ENCODE measurements at places on chromosomes 4 and X.

GRCh38 chr4:4986841-4987240 lies 32.4 kb downstream of the CYTL1 start:
- no peak for DNase-seq

- no peak for DNase-seq
These were observed 4.9 kb upstream of the WDFY3 start for GRCh38 chr4:84971319-84971932.

- DNase-seq, result no peak
These were observed 390.0 kb upstream of the GALNT7 start for GRCh38 chr4:172778583-172778982.

- DNase-seq, result no peak
These were observed 1386.6 kb downstream of the PCDH7 start for GRCh38 chr4:32106767-32107166.

- DNase-seq, result no peak
These were observed 14.4 kb upstream of the MAN2B2 start for GRCh38 chr4:6560416-6561172.

DNA sequence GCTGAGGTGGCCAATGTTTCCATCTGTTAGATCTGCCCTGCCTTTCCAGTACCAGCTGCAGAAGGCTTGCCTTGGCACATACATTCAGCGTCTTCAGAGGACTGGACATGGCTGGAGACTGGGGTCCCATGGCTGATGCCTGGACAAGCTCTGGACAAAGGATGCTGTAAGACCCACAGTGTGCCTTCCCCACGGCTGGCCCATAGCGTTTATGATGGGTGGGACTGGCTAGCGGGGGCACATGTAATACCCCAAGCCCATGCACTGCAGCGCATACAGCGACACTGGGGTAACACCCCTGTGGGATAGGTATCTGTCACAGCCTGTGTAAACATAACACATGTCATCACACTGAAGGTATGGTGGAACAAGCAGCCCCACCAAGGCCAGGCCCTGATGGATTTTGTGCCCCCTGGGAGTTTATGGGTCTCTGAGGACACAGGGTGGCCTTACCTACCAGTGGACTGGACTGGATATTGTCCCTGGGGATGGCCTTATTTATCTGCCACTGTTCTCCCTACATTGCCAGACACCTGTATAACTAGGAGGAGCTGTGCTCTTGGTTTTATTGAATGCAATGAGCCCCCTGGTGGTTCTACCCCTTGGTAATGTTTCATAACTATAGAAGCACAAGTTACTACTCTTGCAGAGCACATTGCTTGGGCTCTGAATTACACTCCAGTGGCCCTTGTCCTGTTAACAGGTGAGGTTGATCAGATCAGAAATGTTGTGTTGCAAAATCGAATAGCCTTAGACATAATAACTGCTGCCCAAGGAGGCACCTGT lies 34.3 kb upstream of the TACR3 start:
- DNase-seq, result no peak

DNA sequence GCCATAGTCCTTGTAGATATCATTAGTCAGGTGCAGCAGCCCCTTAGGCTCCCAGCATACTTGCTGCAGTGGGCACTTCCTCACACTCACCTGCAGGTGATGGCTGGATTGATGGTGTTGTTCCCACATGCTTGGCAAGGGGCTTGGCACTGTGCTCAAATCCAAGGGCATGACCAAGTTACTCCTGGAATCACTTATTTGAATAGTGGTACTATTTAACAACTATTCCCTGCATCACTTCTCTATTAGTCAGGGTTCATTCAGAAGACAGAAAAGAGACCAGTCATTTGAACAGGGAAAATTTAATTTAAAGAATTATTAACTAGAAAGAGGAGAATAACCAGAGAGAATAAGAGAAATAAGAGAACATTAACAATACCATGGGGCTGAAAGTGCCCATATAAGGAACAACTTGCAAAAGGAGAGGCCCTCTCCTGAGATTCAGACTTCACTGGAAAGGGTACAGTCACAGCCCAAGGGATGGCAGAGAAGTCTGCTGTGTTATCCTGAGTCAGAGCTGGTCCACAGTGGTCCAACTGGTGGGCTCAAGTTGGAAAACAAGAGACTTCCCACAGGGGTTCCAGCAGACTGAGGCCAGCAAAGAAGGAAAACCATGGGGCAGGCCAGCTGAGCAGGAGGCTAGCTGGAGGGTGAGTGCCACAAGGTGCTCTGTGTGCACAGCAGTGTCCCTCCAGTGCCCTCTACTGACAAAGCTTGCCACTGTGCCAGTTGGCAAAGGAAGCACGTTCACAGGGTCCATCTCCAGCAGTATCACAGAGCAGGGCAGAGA lies 9.8 kb downstream of the SPP1 start:
- no peak for DNase-seq

GRCh38 chr4:177105536-177105935 lies 204.1 kb upstream of the NEIL3 start:
- DNase-seq, result no peak

DNA sequence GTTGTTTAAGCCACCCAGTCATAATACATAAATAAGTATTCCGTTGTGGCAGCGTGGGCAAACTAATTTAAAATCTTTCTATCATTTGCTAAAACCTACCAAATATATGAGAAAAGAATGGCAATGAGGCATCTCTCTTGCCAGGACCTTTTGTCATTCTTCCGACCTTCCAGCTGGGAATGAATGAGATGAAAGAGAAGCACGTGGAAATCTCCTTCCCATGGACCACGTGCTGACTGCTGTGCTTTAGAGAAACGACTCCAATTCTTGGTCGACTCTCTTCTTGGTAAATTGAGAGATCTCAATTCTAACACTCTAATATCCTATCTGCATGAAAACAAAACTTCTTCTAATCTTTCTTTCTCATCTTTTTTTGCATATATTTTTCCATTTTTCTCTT lies 116.5 kb downstream of the COL25A1 start:
- no peak for DNase-seq

GRCh38 chr4:143641361-143641760 lies 59.1 kb downstream of the FREM3 start:
- DNase-seq, result no peak

DNA sequence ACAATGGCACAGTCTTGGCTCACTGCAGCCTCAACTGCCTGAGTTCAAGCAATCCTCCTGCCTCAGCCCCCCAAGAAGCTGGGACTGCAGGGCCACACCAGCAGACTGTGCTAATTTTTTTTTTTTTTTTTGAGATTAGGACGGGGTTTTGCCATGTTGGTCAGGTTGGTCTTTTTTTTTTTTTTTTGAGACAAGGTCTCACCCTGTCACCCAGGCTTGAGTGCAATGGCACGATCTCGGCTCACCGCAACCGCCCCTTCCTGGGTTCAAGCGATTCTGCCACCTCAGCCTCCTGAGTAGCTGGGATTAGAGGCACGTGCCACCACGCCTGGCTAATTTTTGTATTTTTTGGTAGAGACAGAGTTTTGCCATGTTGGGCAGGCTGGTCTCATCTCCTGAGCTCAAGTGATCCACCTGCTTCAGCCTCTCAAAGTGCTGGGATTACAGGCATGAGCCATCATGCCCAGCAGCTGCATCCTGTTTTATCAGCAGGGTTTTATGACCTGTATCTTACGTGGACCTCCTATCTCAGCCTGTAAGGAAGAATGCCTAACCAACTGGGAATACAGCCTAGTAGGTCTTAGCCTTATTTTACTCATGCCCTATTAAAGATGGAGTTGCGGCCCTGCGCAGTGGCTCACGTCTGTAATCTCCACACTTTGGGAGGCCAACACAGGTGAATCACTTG lies 13.2 kb upstream of the MRPL1 start:
- DNase-seq, result no peak

- DNase-seq, result no peak
These were observed 107.8 kb upstream of the CBLL2 start for GRCh38 chrX:22164770-22165388.

DNA sequence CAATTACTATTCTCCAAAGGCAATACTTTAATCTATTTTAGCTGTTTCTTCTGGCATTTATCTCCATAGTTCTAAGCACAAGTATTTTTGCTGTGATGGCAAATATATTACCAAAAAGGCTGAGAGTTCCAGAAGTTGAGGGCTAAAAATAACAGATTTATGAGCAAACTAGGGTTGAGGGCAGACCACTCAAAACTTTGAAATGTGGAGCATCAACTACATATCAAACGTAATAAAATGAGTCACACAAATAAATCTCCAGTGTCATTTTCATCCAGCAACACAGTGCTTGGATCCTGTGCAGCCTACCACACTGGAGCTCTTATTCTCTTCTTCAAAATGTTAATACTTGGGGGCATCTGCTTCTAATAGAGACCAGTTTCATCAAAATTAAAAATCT lies 163.9 kb downstream of the HS3ST1 start:
- DNase-seq, result no peak

- DNase-seq, result no peak
These were observed 159.0 kb downstream of the DCLK2 start for GRCh38 chr4:150237110-150237872.

DNA sequence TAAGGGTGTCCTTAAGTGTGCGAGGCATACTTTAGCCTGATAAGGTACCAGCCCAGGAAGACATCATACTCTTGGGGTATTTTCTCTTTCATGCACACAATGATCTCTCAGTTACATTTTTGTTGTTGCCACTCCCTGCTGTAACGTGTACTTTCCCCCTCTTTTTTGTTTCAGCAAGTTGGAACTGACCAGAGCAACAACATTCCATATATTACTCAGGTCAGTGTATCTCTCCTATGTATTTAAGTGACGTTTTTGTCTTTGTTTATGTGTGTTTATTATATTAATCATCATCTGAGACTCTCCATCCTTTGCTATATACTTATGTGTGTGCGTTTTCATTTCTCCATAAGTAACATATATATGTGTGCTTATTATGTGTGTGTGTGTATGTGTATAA lies 71.3 kb upstream of the VBP1 start:
- no peak for DNase-seq

- no peak for DNase-seq
These were observed 21.1 kb upstream of the UBA1 start for GRCh38 chrX:47172549-47172948.

- no peak for DNase-seq
These were observed 166.2 kb upstream of the RPS6KA3 start for GRCh38 chrX:20432746-20433387.

DNA sequence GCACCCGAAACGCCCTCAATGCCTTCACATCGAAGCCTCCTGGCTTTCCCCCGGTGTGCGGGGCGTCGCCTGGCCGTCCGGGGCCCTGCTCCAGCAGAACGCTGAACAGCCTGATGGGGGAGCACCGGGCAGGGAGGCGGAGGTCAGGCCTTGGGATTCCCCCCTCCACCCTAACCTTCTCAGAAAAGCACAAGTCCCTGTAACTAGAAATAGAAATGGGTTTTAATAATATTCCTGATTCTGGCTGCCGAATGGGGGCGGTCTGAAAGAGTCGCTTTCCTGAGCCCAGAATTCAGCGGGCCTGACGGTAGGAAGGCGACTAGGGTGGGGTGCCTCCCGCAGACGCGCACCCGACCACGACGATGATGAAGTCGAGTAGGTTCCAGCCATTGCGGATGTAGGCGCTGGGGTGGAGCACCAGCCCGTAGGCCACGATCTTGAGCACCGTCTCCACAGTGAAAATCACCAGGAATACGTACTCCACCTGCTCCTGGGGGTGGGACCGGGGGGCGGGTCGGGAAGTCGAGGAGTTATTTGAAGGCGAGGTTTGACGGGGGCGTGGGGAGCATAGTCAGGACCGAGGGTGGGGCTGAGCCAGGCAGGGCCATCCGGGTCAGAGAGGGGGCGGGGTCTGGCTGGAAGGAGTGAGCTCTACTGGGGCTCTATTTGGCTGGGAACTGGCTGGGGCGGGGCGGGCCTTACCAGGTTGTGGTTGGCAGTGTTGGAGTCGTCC lies 2.5 kb downstream of the CACNA1F start:
- DNase-seq, result no peak

DNA sequence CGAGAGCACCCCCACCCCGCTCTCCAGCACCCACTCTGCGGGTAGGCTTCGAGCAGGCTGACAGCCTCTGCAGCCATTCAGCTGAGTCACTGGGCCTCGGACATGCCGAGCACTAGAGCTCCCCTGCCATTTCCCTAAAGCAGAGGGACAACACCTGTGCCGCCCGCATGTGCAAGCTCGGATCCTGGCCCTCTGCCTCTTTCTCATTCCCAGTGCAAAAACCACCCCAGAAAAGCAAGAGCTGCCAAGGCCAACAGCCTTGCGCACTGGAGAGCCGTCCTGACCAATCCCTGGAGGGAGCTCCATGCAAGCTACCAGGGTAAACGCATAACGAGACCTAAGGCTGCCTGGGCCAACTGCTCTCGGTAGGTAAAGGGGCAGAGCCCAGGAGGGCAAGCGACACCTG lies 5.3 kb downstream of the HCFC1 start:
- DNase-seq, result no peak

- DNase-seq, result no peak
These were observed 390.1 kb downstream of the UNC5C start for GRCh38 chr4:95158626-95159025.

DNA sequence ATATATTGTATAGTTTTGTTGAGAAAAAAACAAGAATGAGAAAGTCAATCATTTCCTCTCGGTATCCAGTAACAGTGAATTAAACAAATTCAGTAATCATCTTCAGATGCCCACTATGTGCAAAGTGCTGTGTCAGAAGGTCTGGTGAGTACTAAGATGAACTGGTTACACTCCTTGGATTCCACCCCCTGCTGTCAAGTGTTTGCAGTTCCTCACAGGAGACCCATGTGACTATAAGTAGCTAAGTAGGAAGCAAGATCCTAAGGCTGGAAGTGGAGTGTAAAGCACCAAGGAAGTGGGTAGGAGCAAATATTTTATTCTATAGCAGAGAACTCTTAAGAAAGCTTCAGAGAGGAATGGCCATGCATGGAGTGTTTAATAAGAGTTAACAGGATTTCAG lies 73.6 kb downstream of the SNX25 start:
- DNase-seq, result no peak

- no peak for DNase-seq
These were observed 11.8 kb upstream of the SHISA3 start for GRCh38 chr4:42385516-42385915.

DNA sequence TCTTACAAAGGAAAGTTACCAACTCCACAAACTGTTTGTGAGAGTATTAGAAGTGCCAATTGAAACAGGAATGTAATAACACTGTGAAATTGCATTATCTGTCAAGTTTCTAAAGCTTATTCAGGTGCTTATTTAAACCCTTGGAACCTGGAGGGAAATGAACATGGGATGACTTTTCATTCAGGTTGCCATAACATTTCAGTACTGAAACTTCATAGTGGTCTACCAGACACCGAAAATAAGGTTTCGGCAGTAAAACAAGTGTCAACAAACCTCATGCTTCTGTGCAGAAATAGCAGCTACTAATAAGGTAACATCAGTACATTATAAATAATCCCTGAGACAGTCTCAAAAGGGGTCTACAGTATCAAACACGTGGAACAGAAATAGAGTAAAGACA lies 890.7 kb upstream of the INTU start:
- no peak for DNase-seq

GRCh38 chr4:68162196-68162595 lies 32.5 kb upstream of the TMPRSS11F start:
- DNase-seq, result no peak

All from cortex of kidney (tissue), 1 donor.